Chondrocyte (in vitro differentiated cells): ENCODE measurements at places on chromosomes 3 and 15. TPM values are rescaled to one million over a fixed set of nuclear protein-coding genes. Genes with fewer than 3 reads are reported as not detected.

GRCh38 chr15:36313736-36314280, 265.6 kb upstream of the CDIN1 start:
- H3K4me1 ChIP-seq: peaks cover 5% of the 10 kb centered on the region
- no peaks in the 10 kb centered on the region for H3K27me3 ChIP-seq
- no peak overlapping the region for H3K27ac ChIP-seq
- H3K4me3 ChIP-seq: no peak overlapping the region

DNA sequence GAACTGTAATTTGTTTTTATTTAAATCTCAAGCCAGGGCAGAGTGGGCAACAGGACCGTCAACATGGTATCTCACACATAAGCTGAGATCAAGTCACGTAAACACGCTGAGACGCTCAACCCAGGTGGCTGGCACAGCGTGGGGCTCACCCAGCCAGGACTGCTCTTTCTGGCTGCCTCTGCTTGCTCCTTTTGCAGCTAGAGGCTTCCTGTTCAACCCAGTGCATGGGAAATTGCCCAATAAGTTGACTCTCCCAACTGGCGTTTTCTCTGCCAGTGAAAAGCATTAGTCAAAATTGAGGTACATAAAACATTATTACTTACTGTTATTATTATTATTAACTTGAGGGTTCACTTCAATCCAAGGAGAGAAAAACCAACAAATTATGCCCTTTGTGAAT, 398.1 kb downstream of the NR2F2 start:
- no peak for DNase-seq
- H3K27me3 ChIP-seq: no peaks in the 10 kb centered on the region
- no peak overlapping the region for H3K4me3 ChIP-seq
- no peaks in the 10 kb centered on the region for H3K36me3 ChIP-seq
- no peaks in the 10 kb centered on the region for H3K4me1 ChIP-seq
- no peak overlapping the region for H3K27ac ChIP-seq

DNA sequence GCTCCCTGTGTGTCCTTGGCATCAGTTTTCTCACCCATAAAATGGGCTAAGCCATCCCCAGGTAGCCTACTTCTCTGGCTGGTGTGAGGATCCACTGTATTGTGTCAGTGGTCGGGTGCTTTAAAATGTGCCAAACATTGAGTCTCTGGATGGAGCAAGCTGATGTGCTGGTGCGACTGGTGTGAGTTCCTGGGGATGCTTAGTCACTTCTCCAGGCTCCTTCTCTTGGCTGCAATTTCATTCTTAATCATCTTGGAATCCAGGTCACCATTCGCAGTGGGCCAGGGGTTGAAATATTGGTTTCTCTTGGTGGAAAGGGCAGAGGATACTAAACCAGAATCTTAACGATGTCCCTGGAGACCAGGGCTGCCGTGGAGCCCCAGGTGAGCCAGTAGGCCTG, 29.3 kb downstream of the SCN5A start:
- no peak overlapping the region for H3K27ac ChIP-seq
- H3K4me1 ChIP-seq: no peaks in the 10 kb centered on the region
- H3K4me3 ChIP-seq: no peak overlapping the region
- peaks cover 11% of the 10 kb centered on the region for H3K27me3 ChIP-seq
- H3K36me3 ChIP-seq: no peaks in the 10 kb centered on the region
- peak; percentile 14 for DNase-seq

DNA sequence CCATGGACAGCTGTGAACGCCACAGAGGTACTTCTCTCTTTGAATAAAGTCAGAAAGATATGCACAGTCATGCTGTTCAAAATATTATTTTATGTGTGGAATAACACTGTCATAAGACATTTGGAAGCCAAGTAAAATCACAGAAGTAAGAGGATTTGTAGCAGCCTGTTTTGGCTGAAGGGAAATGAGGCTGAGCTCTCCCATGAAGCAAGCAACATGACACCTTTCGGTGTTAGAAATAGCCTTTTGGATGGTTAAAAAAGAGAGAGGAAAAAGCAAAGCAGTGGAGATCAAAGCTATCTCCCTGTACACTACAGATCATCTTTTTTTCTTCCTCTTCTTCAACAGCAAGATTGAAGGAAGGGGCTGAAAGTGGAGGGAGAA, 755.3 kb downstream of the ROBO1 start:
- no peaks in the 10 kb centered on the region for H3K36me3 ChIP-seq
- H3K27me3 ChIP-seq: no peaks in the 10 kb centered on the region
- peak overlapping the region; percentile 82 for H3K27ac ChIP-seq
- DNase-seq: no peak
- peaks cover 27% of the 10 kb centered on the region for H3K4me1 ChIP-seq

DNA sequence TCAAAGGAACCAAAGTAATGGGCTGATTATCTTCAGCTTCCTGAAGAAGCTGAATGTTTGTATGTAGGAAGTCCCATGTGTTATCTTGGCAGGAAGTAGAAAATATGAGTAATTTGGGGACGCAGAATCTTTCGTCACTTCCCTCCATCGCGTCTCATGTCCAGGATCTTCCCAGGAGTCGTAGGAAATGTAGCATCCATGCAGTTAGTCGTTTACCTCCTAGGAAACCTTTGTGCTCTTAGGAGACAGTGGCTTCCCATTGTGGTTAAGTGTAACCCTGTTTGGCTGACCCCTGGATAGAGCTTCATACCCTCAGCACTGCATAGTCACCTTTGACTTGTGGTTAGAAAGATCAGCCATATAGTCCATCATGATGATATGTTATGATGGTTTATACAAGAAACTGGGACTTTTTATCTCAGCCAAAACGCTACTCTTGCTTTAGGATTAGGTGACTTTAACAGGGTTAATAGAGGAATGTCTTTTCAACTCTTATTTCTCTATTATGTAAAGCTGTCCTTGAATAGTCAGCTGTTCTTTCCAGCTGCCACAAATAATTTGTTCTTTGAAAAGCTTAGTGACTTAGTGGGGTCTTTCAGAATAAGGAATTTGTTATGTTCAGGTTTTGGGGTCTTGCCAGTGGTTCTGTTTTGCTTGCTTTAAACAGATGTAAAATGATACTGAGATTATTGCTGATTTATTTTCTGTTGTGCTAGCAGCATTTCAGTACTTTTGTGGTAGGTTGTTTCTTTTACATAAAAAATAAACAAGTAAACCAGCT, 92.2 kb downstream of the KLHL25 start:
- no peaks in the 10 kb centered on the region for H3K27me3 ChIP-seq
- H3K4me3 ChIP-seq: no peak overlapping the region
- H3K4me1 ChIP-seq: peaks cover 48% of the 10 kb centered on the region
- peak overlapping the region; percentile 90 for H3K27ac ChIP-seq
- H3K36me3 ChIP-seq: peaks cover 8% of the 10 kb centered on the region

DNA sequence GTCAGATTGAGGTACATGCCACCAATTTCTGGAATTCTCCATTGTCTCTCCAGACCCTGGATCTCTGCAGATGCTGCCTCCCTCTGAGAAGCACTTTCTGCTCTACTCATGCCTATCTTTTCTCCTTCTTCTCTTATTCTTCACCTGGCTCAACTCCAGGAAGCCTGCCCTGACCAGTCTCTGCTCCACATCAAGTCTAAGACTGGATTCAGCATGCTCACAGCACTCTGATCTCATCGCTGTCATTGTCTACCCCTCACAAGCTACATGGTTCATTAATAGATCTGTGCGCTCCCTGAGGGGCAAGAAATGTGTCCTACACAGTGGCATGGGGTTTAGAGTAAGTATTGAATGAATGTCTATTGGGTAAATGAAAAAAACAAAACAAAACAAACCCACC, 38.7 kb downstream of the CCR4 start:
- no peaks in the 10 kb centered on the region for H3K27me3 ChIP-seq
- DNase-seq: no peak
- no peak overlapping the region for H3K4me3 ChIP-seq
- H3K4me1 ChIP-seq: no peaks in the 10 kb centered on the region
- H3K27ac ChIP-seq: no peak overlapping the region
- no peaks in the 10 kb centered on the region for H3K36me3 ChIP-seq

DNA sequence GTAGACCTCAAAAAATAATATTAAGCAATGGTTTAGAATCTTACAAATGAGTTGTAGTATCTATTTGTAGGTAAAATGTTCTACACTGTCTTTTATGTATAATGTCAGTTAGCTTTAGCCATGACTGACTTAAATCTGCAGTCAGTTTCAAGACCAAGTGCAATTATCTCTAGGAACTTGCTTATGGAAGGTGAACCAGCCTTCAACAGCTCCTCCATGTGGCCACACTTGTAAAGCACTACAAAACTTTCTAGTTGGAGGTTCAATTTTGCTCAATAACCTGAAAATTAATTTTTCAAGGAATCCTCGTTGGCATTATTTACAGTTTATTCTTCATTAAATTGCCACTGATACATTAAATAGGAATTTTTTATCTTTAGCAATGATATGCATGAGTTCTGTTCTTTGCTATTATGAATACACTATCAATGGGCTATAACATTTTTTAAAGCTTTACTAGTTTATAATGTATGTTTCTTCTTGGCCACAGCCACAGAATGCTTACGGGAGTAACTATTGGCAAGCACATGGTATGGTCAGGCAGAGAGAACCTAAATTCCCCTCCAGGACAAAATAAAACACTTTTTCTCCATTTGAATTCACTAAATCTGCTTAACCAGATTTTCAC, 315.3 kb upstream of the UBE2E2 start:
- no peak overlapping the region for H3K27ac ChIP-seq
- no peak overlapping the region for H3K4me3 ChIP-seq
- DNase-seq: no peak
- H3K36me3 ChIP-seq: no peaks in the 10 kb centered on the region

DNA sequence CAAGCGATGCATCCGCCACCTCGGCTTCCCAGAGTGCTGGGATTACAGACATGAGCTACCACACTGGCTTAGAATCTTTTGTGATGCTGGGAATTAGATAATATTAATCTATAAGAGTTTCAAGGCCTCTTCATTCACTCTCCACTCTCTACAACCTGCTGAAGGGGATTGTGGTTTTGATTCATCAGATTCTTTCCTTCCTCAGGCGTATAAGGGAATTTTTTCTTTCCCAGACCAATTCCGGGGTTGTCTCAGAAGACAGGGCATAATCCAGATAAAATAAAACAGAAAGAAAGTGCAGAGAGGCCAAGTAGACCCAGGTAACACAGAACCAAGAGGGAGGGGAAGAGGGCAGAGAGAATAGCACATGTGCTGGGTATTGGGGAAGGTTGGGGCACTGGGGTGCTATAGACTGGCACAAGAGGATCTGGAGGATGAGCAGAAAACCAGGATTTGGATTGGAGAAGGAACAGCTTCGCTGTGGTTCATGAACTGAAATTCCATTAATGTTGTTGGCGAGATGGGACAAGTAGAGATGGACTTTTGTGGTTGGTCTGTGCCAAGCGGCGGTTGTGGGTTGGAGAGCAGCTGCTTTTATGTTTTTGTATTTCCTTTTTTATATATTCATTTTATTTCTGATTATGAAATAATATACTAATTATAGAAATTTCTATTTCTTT, 12.8 kb downstream of the ARL6IP5 start:
- H3K4me1 ChIP-seq: peaks cover 38% of the 10 kb centered on the region
- no peaks in the 10 kb centered on the region for H3K27me3 ChIP-seq
- H3K27ac ChIP-seq: peak overlapping the region; percentile 39
- DNase-seq: no peak
- no peak overlapping the region for H3K4me3 ChIP-seq

DNA sequence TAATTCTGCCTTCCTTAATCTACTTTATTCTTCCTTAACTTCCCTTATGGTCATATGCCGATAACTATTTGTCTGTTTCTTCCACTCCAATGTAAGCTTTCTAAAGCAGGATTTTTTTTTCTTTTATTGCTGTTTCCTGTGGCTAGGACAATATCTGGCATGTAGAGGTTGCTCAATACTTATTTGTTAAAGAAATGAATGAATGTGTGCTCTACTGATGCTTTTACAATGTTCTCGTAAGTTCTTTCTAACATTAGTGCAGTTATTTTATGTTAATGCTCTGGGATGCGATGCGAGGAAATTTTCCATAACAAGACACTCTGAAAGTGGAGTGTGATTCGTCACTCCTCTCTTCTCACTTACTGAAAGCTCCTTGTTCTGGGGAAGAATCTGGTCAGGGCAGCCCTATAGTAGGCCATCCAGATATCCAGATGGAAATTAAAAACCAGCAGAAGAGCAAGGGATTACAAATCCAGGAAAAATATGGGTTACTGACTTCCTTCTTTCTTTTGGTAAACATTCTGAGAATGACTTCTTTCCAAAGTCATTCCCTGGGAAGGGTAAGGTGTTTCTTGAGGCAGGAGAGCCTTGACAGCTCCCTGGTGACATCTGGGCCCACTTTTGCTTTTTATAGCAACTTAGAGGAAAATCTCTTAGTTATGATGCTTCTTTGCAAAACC, 420.4 kb downstream of the PDCD6IP start:
- peaks cover 1% of the 10 kb centered on the region for H3K36me3 ChIP-seq
- no peak overlapping the region for H3K4me3 ChIP-seq
- peak overlapping the region; percentile 67 for H3K27ac ChIP-seq
- no peak for DNase-seq

DNA sequence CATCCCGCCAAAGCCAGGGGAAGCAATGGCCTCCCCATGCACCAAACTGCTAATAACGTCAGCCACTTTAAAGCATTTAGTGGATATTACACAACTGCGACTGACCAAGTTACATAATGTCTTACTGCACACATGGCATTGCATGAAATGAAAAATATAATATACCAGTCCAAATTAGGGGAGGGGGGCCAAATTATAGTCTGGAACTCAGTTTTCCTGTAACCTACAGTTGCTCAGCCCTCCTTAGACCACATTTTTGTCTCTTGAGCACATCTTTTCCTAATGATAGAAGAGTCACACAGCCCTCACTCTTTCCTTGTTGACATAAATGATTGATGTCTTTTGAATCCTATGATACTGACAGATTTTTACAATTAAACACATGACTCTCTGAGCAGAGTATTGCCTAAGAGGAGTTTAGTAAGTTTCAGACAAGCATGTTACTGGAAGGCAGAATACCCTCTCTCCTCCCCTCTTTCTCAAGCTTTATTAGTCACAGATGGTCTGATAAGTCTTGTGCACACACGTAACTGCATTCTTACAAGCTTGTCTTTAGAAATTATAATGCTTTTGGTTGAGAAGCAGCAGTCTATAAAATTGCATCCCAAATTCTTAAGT, 1.1 kb upstream of the PLD1 start:
- H3K4me1 ChIP-seq: peaks cover 69% of the 10 kb centered on the region
- no peaks in the 10 kb centered on the region for H3K27me3 ChIP-seq
- H3K4me3 ChIP-seq: no peak overlapping the region
- DNase-seq: no peak
- peak overlapping the region; percentile 93 for H3K27ac ChIP-seq
- no peaks in the 10 kb centered on the region for H3K36me3 ChIP-seq

- no peaks in the 10 kb centered on the region for H3K36me3 ChIP-seq
- no peak for DNase-seq
- H3K27ac ChIP-seq: no peak overlapping the region
- H3K4me3 ChIP-seq: no peak overlapping the region
- H3K4me1 ChIP-seq: peaks cover 3% of the 10 kb centered on the region
- H3K27me3 ChIP-seq: peaks cover 3% of the 10 kb centered on the region
Observed at GRCh38 chr3:36244728-36245127, 135.6 kb upstream of the STAC start.

Gene IL17RD
- total RNA-seq: 5.1 to 6.3 TPM (median 6.1 TPM) in 3 replicates

Gene CHRFAM7A
- total RNA-seq: 1.2 to 5.3 TPM (median 4.4 TPM) in 3 replicates

Gene SKOR1
- total RNA-seq: 0.15 to 0.27 TPM (median 0.22 TPM) in 3 replicates
